RPMI7951 (cell line): ENCODE measurements at places on chromosomes 16 and 17.

GRCh38 chr16:6482696-6483468, 849.8 kb upstream of the RBFOX1 start:
- no peak for DNase-seq

GRCh38 chr17:36907407-36907806, 29.9 kb upstream of the LHX1 start:
- no peak for DNase-seq

- DNase-seq = no peak
These were observed 968 bp downstream of the RIPOR1 start for GRCh38 chr16:67529582-67530012.

DNA sequence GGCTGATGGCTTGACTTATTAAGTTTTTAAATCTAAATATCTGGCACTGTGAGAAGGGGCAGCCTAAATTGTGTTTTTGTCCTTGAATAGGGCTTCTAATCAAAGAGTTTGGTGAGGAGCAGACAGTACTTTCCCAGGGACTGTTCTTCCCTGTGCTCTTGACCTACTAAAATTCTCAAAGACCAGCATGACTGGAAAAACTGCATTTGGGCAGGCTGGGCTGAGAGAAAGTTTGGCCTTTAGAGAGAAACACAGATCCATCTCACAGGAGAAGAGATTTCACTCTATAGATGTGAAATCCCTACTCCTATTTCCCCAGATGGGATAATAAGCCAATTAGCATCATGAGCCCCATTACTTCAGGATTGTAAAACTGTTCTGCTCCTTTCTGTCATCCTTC, 7.3 kb downstream of the PCTP start:
- no peak for DNase-seq

GRCh38 chr17:53749178-53749577, 73.5 kb upstream of the KIF2B start:
- peak; percentile 48 for DNase-seq

DNA sequence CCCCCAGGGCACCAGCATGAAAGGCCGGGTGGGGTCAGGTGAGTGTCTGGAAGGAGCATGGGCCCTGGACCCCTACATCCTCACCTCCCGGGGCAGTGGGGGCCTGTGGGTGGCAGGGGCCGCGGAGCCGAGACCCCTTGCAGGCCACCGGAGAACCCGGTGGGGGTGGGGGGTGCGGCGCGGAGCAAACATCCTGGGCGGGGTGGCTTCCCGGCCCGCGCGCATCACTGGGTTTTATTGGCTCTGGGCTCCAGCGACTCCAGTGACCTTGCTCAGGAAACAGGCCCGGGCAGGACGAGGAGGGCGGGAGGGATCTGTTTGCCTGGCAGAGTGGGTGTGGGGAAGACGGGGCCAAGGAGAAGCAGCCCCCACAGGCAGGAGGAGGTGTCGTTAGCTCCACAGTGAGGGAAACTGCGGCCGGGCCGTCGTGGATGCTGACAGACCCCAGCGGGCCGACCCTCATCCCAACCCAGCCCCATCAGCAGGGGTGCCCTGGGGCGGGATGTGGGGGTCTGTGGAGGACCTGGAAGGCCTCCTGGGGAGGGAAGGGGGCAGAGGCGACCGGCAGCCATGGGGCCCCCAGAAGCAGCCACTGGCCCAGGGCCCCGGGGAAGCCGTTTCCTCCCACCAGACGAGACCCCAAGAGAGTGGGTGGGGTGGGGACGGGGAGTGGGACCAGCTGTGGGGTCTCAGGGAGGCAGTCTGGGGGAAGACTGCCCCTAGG, 10.6 kb downstream of the SSTR5 start:
- no peak for DNase-seq

- no peak for DNase-seq
These were observed 6.5 kb upstream of the NPIPB7 start for GRCh38 chr16:28478506-28479180.

- DNase-seq = no peak
These were observed at the start of gene CTRB2 for GRCh38 chr16:75206749-75207451. TSS of gene CTRB2 (minus strand) at chr16:75207161. CDS start at chr16:75207141, 20 bp downstream.
